Stimulated activated CD4-positive, alpha-beta T cell treated with anti-CD3 and anti-CD28 coated beads, Interleukin-1b, Interleukin-23, amount 100 ng/mL, for 1 hour (primary cell): ENCODE measurements at places on chromosomes 4 and X.

GRCh38 chrX:119495734-119496726, 27.8 kb downstream of the SLC25A5 start:
- DNase-seq = no peak

DNA sequence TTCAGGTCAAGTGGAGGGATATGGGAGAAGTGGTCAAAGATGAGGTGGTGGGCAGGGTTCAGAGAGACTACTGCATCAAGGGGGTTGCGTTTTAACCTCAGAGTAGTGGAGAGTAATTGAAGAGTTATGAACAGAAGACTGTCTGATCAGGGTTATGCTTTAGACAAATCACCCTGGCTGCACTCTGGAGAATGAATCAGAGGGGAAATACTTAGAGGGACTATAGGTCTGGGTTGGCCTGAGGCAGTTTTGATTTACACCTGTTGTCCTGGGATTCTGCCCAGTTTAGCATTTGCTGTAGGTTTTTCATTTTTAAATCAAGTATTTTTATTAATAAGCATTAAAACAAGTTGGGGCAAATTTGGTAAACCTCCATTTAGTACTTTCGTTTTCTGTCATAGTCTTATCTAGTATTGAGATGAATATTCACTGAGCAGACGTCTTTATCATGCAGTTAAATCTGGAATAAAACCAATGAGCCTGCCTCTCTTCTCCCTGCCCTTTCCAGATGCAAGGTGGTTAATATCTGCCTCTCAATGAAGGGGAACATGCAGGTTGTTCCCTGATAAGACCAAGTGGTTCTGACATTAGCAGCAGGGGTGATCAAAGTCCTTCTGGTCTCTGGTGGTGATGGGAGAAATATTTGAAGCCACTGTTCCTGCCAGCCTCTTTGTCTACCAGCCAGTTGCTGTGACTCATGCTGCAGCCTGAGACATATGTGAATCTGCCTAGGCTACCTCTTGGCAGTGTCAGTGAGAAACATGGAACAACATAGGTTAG, 116.0 kb upstream of the RPS6KA3 start:
- no peak for DNase-seq

- no peak for DNase-seq
Measured at GRCh38 chr4:143634763-143635162, 65.7 kb downstream of the FREM3 start.

DNA sequence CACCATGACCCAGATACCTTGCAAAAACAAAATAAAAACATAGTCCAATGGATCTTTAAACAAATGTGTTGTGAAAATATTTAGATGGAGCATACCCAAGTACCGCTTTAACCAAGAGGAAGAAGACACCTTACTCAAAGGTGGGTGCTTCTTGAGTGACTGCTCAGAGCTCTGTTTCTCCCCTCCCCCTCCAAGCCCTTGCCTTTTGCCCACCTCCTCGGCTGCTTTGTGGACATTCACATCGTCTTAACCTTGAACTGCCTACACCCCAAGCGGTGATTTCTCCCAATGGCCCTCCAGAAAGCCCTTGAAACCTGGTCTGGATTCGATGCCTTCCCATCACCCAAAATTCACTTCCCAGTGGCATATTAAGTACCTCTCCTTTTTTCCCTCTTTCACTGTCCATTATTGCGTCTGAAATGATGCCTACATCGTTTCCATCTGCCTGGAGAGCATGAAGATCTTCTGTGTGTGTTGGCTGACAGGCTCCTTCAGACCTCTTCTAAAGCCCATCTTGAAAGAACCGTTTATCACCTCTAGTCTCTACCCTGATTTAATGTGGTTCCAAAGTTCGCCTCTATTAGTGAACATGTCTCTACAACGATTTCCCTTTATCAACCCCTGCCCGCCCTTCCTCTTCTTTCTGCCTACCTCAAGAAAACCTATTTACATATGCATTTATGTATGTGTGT, 968 bp downstream of the GPRIN3 start:
- DNase-seq = no peak

- no peak for DNase-seq
Measured at GRCh38 chr4:35238793-35239192, 1005.5 kb downstream of the ARAP2 start.

DNA sequence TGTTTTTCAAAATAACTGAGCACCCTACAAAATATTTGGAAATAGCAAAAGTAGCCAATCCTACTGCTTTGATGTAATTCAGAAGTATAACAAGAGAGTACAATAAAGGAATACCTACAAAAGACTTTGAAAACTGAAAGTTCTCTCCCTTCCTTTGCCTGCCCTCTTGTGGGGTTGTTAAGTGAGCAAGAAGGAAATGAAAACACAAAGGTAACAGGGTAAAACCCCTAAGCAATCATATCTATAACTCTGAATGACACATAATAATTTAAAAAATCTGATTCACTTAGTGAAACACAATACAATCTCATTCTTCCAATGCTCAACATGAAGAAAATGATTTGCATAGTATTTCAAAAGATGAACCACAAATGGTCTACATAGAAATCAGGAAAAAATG, 98.2 kb downstream of the FRYL start:
- DNase-seq = no peak

DNA sequence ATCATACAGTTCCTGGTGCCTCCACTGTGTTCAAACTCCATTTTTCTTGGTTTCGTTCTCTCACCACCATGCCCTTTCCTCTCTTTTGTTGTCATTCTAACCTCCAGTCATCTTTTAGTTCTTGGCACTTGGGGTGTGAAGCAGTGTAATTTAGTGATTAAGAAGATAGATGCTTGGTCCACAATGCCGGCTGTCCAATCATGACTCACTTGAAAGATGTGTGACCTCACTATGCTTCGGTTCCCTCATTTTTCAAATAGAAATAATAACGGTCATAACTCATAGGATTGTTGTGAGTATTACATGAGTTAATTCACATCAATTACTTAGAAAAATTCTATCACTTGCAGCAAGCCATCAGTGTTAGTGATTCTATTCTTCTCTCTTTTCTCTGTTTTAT, 327.8 kb downstream of the ADGRL3 start:
- no peak for DNase-seq

DNA sequence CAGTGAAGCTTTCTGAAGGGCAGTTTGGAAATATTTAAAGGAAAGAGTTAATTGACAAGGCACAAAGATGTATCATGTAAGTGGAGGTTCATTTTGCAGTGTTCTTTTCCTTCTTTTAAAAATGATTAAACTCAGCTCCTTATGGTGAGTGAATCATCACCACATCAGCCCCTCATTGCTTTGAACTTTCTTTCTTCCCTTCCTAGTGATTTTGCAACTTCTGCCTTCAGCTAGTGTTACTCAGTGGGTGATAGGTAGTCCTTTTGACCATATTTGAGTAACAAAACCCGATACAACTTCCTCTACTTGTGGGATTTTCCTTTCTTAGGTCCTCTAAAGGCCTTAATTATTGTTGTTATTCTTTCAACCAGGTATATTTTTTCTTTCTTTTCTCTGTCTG, 8.2 kb downstream of the ZCCHC4 start:
- DNase-seq = no peak

DNA sequence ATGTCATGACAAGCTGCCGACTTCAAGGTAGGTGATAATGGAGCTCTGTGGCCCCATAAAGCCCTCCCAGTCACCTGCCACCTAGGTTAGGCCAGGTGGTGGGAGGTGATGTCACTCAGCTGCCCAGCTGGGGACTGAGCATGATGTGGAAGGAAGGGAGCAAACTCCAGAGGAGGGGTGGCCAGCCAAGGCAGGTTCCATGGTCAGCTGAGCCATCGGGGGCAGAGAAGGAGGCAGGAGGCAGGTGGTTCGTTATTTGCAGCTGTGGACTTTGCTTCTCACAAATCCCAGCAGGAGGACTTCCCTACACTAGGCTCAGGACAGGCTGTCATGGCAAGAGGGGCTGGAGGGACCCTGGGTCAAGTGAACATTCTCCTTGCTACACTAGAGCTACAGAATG, 2.1 kb downstream of the CCDC120 start:
- no peak for DNase-seq
